ENCODE measurements at places on chromosomes 6 and 20.
A peak's percentile ranks its signal among the peaks of the same experiment; 100 is the strongest.

GRCh38 chr6:89140347-89141156 lies 5.3 kb upstream of the PM20D2 start:
- DNase-seq: no peak

DNA sequence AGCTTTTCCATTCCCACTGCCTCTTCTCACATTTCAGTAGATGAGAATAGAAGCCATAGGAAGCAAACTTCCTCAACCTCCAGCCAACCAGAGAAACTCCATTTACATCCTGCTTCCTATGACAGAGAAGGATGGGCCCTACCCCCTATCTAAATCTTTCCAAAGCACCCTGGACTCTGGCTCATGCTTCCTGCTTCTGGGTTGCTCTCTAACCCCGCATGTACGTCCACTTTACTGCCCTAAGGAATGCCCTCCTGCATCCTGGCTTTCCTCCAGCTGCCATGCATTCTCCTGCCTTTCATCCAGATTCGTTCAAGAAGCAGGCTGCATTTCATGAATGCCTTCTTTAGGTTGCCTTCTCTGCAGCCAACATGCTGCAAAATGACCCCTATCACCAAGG lies 91.9 kb downstream of the FAM217A start:
- DNase-seq: peak; percentile 21

- no peak for DNase-seq
These were observed 825 bp upstream of the FAM135A start for GRCh38 chr6:70412252-70413113.

GRCh38 chr6:154675602-154676088 lies 57.6 kb upstream of the SCAF8 start:
- peak; percentile 85 for DNase-seq

- no peak for DNase-seq
These were observed 268.2 kb downstream of the SAMD5 start for GRCh38 chr6:147776631-147777213.

DNA sequence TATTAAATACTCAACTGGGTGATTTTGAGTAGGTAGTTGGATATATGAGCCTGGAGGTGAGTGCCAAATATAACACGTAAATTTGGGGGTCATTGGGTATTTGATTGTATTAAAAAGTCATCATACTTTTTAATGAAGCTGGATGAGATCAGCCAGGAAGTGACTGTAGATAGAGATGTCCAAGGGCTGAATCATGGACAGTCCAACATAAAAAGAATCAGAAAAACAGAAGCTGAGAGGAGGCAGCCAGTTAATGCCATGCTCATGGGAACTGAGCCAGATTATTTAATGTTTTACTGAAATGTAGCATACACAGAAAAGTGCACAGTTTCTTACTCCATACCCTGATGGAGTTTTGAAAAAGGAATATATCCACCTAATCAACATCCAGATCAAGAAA lies 435.5 kb upstream of the PLCB4 start:
- DNase-seq: no peak

DNA sequence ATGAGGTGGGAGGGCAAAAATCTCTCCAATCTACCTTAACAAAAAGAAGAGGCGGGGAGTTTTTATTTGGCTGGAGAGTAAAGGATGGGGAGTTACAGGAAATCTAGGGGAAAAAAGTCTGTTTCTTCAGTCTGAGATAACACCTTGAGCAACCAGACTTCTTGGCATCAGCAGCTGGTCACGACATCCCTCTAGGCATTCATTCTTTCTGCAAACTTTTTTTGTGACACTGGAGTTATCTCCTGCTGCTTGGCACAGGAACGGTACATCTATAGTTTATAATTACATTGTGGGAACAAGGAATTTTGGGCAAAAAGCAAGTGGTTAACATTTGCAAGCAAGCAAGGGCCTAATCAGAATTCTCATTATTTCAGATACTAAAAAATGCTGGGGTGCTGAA lies 50.6 kb upstream of the IFNGR1 start:
- DNase-seq: no peak

DNA sequence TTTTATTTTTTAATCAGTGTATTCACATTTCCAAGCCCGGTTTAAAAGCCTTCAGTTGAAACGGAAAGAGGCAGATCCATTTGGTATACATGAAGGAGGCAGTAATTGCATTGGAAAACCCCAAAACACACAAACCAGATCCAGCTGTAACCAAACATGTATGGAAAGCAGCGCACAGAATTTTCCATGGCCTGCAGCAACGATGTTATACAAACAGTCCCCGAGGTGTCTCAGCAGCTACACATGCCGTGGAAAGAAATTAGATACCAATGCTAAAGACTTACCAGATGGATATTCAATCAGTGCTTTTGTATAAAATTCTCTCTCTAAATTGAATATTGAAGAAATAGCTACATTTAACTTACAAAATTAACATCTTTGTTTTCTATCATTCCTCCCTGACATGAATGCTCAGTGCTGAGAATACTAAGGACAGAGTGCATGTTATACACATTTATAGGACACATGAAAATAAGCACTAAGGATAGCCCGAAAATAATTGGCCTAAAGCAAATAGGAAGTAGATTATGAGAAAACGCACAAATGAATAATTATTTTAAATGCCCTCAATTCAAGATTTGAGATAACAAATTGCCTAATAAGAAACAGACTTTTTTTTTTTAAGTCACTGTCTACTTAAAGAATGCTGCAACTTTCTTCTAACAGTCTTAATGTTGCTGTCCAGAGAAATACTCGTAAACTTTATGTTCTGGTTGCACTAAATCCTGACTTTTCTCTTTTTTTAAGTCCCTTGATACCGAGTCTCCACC lies 713.1 kb downstream of the HDGFL1 start:
- DNase-seq: no peak

DNA sequence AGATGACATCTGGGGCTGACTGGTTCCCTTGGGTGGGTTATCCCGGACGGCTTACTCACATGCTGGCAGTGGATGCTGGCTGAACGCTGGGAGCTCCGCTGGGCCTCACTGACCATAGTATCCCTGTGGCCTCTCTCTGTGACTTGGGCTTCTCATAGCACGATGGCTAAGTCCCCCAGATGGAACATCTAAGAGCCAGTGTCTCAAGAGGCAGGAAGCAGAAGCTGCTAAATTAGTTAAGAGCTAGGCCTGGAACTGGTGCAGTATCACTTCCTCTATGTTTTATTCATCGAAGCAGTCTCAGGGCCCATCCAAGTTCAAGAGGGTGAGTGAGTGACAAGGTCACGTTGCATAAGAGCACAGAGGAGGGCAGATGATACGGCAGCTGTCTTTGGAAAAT lies 116.5 kb upstream of the LAMP5 start:
- DNase-seq: no peak

DNA sequence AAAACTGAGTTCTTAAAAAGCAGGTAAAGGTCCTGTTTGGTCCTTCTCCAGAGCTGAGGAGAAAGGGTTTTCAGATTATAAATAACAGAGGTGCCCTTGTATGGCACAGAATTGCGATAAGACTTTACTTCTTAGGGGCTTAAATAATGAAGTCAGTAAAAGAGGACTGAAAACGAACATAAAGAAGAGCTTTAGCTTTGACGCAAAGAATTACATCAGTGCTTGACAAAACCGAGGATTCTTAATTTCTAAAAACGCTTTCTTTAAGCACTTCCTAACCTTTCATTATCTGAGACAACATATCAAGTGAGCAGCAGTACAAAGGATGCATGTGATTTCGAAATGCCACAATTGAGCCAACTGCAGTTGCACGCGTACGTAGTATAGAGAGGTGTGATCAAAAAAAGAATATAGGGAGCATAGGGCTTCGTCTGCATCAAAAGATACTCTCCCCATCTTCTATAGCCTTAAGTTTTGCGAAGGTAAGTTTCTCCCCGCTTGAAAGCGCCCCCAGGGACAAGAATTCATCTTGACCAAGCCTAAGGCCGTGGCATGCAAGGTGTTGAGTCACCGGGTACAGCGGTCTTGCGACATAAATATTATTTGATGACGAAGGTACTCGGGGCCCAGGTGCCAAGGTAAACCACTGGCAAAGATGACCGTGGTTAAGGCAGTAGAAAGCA lies 778 bp upstream of the LOC128125822 start:
- peak; percentile 59 for DNase-seq

DNA sequence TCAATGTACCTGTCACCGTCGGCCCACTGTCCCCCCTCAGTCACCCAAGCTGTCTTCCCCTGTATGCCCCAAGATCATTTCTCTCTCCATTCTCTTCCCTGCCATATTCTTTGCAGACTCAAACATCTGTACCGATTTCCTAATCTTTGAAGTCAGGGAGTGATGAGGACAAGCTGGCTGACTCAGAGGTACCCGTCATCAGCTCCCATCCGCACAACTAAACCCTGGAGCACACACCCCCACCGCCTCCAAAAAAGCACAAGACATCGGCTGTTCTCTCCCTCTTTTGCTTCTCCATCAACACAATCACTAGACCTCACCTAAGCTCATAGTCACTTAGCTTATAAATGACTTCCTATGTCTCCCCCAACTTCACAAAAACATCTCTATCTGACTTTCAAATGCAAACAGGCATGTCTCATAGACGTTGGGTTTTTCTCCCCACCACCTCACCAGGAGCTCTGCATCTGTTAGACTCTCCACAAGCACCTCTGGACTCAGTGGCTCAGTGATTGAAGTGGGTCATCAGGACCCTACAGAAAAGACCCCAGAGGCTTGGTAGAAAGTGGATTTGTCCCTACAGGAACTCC lies 11.5 kb upstream of the NFATC2 start:
- no peak for DNase-seq

DNA sequence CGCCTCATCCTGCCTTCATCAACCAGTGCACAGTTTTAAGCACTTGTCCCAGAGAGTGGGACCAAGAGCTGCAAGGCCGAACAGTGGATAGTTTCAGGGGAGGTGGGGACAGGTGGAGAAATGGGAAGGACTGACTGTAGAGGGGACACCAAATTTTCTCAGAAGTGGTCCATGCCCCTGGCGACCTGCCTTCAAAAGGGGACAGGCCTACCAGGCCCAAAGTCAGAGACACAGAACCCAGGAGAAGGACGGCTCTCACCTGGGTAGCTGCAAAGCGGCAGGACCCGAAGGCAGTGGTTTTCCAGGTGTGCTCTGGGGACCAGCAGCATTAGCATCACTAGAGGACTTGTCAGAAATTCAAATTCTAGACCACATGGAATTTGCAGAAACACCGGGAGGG lies 5.8 kb downstream of the TFEB start:
- no peak for DNase-seq

GRCh38 chr6:79413562-79414002 lies 123.6 kb downstream of the LCA5 start:
- peak; percentile 64 for DNase-seq

DNA sequence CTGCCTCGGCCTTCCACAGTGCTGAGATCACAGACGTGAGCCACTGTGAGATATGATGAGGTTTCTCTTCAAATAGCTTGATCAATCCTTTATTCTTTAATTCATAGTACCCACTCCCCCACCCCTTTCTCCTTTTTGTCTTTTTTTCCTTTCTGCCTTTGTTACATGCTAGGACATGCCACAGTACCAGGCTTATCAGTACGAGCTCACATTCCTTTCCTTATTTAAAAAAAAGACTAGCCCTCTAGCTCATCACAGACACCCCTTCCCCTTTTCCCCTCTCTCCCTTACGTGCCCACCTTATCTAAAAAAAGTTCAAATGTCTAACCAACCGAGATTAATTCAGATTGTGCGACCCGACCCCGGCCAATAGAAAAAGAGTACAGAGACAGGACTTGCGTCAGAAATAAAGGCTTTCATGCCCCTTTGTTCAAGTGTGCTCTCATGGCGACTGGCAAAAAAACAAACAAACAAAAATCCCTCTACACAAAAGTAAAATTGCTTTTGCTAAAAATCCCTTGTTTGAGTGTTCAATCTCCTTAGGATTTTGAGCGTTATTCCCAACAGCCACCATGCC lies 49.2 kb downstream of the MRAP2 start:
- DNase-seq: no peak

DNA sequence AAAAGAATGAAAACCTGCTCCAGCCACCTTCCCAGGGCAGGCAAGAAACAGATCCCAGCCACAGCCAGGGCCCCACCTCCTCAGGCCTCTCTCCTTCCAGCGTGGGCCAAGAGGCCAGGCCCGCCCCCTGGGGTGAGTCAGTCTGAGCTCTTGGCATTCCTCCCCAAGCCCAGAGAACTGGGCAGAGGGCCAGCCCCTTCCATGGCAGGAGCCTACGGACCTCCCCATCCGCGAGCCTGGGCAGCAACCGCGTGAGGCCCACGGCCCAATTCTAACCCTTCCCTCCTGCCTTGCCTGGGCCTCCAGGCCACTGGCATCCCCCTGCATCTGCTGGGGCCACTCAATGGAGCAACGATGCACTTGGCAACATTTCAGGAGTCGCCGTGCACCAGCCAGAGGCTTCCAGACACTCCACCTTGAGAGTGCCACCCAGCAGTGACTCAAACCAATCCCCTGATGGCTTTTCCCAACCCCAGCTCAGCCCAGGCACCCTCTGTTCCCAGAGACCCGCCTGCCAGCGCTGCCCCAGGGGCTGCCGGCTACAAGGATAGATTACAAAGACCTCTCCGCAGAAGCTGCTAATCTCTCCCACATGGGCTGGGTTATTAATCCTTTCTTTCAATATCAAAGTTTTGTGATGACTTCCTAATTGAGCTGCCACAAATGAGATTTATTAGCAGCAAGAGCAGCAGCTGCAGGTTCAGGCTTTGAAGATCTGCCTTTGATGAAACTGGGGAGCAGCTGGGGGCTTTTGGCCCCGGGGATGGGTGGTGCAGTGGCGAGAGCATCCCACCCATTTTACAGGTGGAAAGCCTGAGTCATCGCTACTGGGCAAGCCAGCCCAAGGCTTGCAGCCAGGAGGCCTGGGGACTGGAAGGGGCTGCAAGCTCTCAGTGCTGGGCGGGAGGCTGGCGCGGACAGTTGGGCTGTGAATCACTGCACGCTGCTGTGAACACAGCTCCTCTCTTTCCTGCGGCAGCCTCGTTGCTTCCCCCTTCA lies 85.7 kb downstream of the NFATC2 start:
- DNase-seq: peak; percentile 93

GRCh38 chr6:106773522-106773921 lies 144.1 kb downstream of the QRSL1 start:
- DNase-seq: no peak

- no peak for DNase-seq
These were observed 2.8 kb downstream of the RIOK1 start for GRCh38 chr6:7392402-7392801.

GRCh38 chr20:63309261-63310071 lies 16.5 kb downstream of the COL20A1 start:
- no peak for DNase-seq

DNA sequence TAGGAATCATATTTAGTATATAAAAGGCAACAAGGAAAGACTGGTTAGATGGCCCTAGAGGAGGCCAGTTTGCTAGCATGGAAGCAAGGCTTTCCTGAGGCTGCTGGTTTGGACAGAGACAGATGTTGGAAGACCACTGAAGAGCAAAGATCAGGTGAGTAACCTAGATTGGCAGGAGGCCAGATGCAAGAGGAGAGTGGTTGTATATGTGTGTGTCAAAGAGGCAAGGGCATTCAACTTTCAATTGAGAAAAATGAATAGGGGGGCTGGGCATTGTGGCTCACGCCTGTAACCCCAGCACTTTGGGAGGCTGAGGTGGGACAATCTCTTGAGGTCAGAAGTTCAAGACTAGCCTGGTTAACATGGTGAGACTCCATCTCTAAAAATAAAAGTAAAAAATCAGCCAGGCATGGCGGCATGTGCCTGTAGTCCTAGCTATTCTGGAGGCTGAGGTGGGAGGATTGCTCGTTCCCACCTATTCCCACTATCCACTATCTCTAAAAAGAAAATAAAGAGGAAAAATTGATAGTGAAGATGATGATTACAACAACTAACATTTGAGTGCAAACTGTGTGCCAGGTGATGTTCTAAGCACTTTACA lies 79.8 kb downstream of the PRDM1 start:
- DNase-seq: no peak
